ENCODE measurements at places on chromosomes 16 and 17.

- DNase-seq = no peak
These were observed 14.9 kb downstream of the ENPP7 start for GRCh38 chr17:79745641-79746105.

- DNase-seq = no peak
These were observed 2.0 kb upstream of the GLIS2 start for GRCh38 chr16:4313563-4314531.

DNA sequence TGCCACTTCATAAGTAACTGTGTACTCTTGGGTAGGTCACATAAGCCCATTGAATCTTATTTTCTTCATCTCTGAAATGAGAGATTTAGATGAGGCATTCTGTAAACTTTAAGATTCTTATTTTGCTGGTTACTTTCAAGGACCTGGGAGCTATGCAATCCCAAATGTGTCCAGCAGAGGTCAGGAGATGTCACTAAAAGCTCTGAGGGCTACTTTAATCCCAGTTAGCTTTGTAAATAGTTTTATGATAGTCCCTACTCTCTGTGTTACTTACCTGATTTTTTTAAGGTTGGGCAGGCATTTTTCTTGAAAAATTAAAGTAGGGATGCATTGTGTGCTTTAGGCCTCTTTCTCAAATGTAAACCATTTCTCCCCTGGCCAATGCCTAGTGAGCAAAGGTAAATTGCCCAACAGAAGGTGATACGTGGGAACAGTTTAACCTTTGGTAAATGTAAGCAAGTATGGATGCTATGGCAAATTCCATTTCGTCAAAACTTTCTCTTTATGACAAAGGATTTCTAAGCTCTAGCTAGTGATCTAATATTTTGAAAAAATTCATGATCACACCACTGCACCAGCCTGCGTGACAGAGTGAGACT is 57.1 kb upstream of the WSB1 start:
- DNase-seq = no peak

DNA sequence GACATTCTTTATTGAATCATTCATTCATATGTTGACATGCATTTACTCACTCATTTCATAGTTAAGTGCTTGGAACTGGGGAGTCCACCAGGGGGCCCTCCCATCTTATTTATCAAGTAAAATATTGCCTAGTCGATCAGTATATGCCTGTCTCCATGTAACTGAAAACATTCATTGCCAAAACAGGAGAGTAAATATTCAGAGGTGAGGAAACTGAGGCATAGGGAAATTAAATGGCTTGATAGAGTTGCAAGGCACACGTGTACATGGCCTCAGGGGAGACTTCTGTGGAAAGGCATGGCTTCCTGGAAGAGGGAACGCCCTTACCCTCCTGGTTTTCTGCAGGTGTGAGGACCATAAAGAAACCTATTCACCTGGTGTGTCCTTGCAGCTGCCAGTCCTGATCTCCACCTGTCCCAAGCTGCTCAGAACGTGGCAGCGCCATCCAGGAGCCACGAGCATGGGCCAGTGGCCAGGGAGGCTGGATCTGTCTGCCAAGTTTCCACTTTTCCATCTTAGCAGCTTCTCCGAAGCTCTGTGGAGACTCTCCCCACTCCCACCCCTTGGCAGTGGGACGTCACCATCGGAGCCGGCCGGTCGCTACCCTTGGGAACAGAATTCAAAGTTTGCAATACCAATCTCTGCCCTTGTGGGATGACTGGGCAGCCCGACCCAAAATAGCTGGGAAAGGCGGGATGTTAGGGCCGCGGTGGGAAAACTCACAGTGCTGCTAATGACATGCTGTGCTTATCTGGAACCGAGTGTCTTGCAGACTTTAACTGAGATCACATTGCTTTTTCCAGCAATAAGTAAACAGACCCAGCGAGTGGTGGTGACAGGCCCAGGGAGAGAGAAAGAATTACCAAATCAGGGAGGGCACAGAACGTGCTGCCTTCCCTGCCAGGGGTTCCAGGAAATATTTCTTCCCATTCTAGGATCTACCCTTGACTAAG is 4.1 kb upstream of the C1QTNF1 start:
- DNase-seq = no peak

GRCh38 chr17:80799538-80800480 is 191.8 kb upstream of the CHMP6 start:
- no peak for DNase-seq

- no peak for DNase-seq
These were observed 81.1 kb downstream of the MSI2 start for GRCh38 chr17:57337390-57337789.

DNA sequence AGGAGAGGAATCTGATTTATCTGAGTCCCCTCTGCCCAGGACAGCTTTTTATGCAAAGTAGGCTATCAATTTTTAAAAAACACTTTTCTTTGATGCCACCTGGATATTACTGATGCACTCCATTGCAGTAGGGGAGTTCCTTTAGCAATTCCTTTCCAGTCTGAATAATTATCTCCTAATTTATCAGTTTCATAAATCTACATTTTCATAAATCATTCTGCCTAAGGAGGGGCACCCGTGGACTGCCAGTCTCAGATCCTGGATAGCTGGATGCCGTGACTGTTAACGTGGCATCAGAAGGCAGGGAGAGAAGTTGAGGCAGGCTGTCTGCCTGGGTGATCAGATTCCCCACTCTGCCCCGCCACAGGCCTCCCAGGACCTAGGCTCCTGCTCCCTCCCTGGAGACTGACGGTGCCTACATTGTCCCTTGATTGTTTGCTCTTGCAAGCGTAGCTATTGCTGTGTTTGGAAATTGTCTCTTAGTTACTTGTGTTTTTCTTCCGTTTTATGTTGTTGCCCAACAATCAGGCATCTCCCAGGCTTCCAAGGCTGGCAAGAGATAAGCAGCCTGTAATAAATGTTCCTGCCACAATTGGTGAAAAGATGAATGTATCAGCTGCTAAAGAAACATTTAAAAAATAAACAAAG is 75.2 kb downstream of the KATNIP start:
- no peak for DNase-seq

DNA sequence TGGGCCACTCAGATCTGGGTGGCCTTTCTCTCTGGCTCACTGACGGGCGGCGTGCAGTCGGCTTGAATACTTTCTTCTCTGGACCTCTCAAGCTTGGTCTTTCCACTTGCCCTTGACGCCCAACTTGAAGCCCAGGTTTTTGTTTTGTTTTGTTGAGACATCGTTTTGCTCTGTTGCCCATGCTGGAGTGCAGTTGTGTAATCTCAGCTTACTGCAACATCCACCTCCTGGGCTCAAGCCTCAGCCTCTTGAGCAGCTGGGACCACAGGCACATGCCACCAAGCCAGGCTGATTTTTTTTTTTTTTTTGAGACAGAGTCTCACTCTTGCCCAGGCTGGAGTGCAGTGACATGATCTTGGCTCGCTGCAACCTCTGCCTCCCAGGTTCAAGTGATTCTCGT is 22.7 kb upstream of the KIF19 start:
- no peak for DNase-seq

DNA sequence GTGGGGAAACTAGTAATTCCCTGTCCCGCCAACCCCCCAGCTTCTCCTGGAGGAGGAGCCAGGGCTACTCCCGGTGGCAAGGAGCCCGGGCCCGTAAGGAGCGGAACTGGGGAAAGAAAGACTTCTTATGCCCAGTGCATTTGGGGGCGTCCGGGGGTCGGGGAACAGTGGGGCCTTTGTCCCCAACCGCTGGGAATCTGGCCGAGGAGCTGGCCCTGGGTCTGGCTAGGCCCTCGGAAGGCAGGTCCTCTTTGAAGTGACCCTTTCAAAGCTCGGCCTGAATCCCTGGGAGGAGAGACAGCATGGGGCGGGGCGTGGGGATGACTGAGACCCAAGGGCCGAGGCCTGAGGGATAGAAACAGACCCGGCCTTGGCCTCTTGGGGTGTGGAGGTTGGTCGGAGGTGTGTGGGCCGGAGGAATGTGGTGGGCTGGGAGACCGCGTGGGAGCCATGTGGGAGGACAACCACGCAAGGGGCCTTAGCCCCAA is 6.0 kb downstream of the ARHGAP23 start:
- DNase-seq = no peak

GRCh38 chr17:1186923-1187771 is 7.4 kb upstream of the ABR start:
- peak; percentile 11 for DNase-seq

DNA sequence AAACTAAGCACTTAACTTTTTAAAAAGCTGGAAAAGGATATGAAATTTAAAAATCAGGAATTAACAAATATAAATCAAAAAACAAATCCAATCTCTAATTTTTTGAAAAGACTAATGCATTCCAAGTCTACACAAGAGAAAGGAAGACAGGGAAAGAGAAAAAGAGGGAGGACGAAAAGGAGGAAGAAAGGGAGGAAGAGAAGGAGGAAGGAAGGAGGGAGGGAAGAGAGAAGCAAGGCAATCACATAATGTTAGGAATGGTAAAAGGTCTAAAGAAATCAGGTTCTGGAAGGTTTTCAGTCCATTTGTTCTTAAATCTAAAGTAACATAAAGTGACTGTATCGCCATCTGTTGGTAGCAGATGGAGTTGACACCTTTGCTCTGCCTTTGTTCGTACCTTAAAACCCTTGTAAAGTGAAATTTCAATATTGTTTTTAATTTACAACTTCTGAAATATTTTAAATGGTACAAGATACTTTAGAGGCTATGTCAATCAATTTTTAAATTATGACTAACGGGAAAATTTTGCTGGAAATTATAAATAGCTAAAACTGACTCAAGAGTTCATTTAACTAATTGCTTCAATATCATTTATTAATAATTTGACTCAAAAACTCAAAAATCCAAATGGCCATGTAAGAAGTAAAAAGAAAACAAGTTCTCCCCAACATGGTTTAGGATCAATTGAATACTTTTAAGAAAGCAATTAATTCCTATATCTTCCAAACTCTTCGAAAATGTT is 20.4 kb upstream of the CDYL2 start:
- peak; percentile 33 for DNase-seq

DNA sequence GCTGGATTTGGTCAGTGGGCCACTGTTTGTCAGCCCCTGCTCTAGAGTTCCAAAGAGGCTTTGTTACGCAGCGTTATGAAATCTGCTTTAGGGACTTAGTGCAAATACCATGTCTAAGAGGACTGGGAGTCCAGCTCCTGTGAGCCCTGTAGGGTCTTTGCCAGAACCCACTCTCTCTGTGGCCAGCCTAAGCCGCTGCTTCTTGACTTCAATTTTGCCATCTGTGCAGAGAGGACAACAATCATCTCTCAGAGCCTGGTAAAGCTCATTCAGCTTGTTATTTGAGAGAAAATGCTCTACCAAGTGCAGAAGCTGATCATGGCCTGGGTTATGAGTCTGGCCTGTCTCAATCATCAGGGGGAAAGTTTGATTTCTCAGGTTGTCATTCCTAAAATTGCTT is 17.9 kb downstream of the CA10 start:
- no peak for DNase-seq
